Esophagus muscularis mucosa (tissue), 4 donors: ENCODE measurements at places on chromosomes 1 and 21. TPM values are rescaled to one million over a fixed set of nuclear protein-coding genes. Genes with fewer than 3 reads are reported as not detected.

The LCE1B gene
- total RNA-seq = not detected

The BMP8B gene
- 3.2 TPM for total RNA-seq

DNA sequence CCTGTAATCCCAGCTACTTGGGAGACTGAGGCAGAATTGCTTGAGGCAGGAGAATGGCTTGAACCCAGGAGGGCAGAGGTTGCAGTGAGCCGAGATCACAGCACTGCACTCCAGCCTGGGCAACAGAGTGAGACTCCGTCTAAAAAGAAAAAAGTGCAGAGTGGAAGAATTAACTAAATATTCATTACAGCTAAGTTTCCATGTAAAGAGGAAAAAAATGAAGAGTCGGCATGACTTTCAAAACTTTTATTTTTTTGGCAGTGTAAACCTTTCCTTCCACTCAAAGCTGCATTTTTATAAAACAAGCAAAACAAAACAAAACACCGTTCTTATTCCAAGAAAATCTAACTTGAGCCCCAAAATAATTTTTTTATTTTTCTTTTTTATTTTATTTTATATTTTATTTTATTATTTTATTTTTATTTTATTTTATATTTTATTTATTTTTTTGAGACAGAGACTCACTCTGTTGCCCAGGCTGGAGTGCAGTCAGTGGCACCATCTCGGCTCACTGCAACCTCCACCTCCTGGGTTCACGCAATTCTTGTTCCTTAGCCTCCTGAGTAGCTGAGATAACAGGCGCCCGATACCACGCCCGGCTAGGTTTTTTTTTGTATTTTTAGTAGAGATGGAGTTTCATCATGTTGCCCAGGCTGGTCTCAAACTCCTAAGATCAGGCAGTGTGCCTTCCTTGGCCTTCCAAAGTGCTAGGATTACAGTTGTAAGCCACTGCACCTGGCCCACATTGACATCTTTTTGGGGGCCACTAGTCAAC, 62.9 kb downstream of the PACC1 start:
- no peaks in the 10 kb centered on the region for H3K27me3 ChIP-seq
- DNase-seq = no peak
- H3K27ac ChIP-seq = no peak overlapping the region

GRCh38 chr1:120133228-120133927, 42.9 kb downstream of the SEC22B start:
- DNase-seq = no peak
- peaks cover 6% of the 10 kb centered on the region for H3K4me1 ChIP-seq
- no peaks in the 10 kb centered on the region for H3K27me3 ChIP-seq
- no peaks in the 10 kb centered on the region for H3K36me3 ChIP-seq
- no peak overlapping the region for H3K4me3 ChIP-seq
- no peak overlapping the region for H3K27ac ChIP-seq

DNA sequence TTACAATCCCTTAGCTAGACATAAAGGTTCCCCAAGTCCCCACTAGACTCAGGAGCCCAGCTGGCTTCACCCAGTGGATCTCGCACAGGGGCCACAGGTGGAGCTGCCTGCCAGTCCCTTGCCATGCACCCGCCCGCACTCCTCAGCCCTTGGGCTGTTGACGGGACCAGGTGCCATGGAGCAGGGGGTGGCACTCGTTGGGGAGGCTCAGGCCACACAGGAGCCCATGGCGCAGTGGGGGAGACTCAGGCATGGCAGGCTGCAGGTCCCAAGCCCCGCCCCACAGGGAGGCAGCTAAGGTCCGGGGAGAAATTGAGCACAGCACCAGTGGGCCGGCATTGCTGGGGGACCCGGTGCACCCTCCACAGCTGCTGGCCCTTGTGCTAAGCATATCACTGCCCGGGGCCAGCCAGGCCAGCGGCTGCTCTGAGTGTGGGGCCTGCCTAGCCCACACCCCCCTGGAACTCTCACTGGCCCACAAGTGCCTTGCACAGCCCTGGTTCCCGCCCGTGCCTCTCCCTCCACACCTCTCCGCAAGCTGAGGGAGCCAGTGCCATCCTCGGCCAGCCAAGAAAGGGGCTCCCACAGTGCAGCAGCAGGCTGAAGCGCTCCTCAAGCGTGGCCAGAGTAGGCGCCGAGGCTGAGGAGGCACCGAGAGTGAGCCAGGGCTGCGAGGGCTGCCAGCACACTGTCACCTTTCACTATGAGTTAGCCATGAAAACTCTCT, 117.8 kb downstream of the LIPI start:
- H3K27ac ChIP-seq = no peak overlapping the region
- H3K27me3 ChIP-seq = no peaks in the 10 kb centered on the region
- no peak for DNase-seq

DNA sequence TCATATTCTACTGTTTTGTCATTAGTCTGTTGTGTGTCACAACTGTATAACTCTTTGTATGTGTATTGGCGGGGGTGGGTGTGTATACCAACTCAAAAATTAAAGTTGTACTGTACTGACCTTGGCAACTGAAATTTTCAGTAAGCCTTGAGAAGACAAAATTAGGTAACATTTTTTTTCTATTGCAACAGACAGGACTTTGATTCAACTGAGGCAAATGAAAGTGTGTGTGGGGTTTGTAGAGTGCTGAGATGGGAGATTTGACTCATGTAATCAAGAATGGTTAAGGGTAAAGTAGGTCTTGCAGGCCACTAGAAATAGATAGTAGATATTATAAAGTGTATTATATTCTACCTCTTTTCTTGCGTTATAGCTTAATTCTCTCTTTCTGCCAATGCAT, 14.6 kb upstream of the B3GALT2 start:
- no peak overlapping the region for H3K4me3 ChIP-seq
- DNase-seq = no peak
- H3K27ac ChIP-seq = no peak overlapping the region
- H3K36me3 ChIP-seq = peaks cover 10% of the 10 kb centered on the region
- H3K4me1 ChIP-seq = peaks cover 3% of the 10 kb centered on the region
- no peaks in the 10 kb centered on the region for H3K27me3 ChIP-seq

DNA sequence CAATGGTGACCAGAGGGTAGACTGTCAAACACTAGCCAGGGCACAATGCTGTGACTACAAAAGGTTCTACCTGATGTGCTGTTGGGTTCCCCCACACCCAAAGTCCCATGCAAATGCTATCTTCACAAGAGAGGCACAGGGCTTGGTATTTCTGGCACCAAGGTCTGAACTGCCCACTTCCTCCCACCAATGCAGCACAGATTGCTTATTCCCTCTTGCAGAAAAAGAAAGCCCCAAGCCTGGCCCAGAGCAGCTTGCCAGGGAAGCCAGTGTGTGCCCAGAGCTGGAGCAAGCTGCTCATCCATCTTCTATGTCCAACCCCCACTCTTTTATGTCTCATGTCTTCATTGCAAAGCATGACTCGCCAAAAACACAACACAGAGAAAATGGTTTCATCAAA, 149.4 kb upstream of the CAMK1G start:
- H3K36me3 ChIP-seq = no peaks in the 10 kb centered on the region
- H3K27ac ChIP-seq = no peak overlapping the region
- no peak overlapping the region for H3K4me3 ChIP-seq
- no peak for DNase-seq
- no peaks in the 10 kb centered on the region for H3K27me3 ChIP-seq

- H3K27ac ChIP-seq = no peak overlapping the region
- no peaks in the 10 kb centered on the region for H3K36me3 ChIP-seq
- H3K4me1 ChIP-seq = peaks cover 28% of the 10 kb centered on the region
- H3K4me3 ChIP-seq = no peak overlapping the region
Measured at GRCh38 chr1:8844501-8845006, 27.1 kb upstream of the RERE start.

- H3K36me3 ChIP-seq = no peaks in the 10 kb centered on the region
- no peak overlapping the region for H3K27ac ChIP-seq
- no peaks in the 10 kb centered on the region for H3K4me1 ChIP-seq
- H3K4me3 ChIP-seq = no peak overlapping the region
- no peaks in the 10 kb centered on the region for H3K27me3 ChIP-seq
Measured at GRCh38 chr21:14712121-14712715, 166.1 kb upstream of the SAMSN1 start.

DNA sequence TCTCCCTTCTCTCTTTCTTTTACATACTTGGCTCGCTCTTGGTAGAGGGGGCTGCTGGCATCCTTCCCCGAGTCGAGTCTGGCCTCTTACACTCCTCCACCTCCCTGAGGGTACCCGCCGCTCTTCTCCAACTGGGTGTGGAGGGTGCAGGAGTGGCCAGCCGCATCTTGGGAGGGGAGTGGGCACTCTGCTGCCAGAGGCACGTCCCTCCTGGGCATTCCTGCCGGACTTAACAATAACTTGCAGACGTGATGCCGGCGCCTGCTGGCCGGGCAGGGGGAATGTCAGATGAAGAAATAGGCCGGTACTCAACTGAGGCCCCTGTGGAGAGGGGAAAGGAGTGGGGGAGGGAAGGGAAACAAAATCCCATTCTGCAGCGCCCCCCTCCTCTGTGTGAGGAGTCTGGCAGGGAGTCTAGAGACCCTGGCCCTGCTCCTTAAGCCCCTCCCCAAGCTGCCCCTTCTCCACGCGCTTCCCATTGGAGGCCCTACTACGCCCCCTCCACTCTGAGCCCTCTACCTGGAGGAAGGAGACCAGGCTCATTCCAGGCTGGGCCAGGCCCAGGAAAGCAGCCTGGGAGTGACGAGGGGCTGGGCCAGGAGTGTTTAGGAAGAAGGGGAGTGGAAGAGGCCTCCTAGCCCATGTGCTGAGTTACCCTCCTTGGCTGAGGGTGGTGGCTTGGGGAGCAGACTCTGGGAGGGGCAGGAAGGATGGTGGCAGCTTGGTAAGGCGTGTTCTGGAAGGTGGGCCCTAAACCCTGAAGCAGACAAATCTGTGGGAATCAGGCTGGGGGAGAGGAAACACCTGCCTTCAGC, 1.8 kb downstream of the ATP2B4 start:
- DNase-seq = no peak
- H3K4me3 ChIP-seq = peak overlapping the region; percentile 87
- H3K27me3 ChIP-seq = no peaks in the 10 kb centered on the region
- no peaks in the 10 kb centered on the region for H3K36me3 ChIP-seq
- peaks cover 64% of the 10 kb centered on the region for H3K4me1 ChIP-seq

DNA sequence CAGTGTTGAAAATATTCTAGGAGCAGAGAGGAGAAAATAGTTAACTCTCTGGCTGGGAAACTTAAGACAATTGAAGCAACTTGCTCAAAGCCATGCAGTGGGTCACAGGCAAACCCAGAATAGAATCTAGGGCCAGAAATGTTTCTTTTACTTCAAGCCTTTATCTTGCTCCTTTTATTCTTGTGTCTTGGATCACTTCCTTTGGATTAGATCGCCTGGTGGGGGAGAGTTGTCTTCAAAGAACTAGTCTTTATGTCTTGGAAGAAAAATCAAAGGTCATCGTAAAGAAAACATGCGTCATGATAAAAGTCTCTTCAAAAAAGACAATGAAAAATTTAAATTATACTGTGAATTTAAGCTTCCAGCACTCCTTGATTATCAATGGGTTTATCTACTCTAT, 493.6 kb upstream of the USP24 start:
- DNase-seq = no peak
- H3K4me3 ChIP-seq = no peak overlapping the region
- no peaks in the 10 kb centered on the region for H3K36me3 ChIP-seq
- peaks cover 8% of the 10 kb centered on the region for H3K4me1 ChIP-seq
- H3K27me3 ChIP-seq = no peaks in the 10 kb centered on the region

- DNase-seq = no peak
- no peaks in the 10 kb centered on the region for H3K4me1 ChIP-seq
- H3K27ac ChIP-seq = no peak overlapping the region
- no peaks in the 10 kb centered on the region for H3K36me3 ChIP-seq
- H3K27me3 ChIP-seq = no peaks in the 10 kb centered on the region
Measured at GRCh38 chr1:74609810-74610371, 63.7 kb downstream of the ERICH3 start.

DNA sequence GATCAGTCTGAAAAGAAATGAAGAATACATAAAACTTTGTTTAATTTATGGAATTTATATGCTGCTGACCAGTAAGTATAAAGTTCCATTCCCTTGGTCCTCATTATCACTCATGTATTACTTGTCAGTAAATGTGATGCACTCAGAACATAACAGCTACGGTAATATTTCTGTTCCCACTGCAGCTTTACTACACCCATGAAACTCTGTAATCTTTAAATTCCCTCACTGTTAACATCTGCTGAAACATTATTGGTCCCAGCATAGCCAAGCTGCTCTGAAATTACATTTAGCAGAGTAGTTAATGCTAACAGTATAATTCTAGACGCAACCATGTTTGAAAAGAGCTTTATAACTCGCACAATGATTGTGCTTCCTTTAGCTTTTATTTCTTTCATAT, 238.4 kb downstream of the GPATCH2 start:
- H3K36me3 ChIP-seq = no peaks in the 10 kb centered on the region
- H3K27me3 ChIP-seq = no peaks in the 10 kb centered on the region
- H3K27ac ChIP-seq = no peak overlapping the region
- no peak overlapping the region for H3K4me3 ChIP-seq
- H3K4me1 ChIP-seq = peaks cover 6% of the 10 kb centered on the region

DNA sequence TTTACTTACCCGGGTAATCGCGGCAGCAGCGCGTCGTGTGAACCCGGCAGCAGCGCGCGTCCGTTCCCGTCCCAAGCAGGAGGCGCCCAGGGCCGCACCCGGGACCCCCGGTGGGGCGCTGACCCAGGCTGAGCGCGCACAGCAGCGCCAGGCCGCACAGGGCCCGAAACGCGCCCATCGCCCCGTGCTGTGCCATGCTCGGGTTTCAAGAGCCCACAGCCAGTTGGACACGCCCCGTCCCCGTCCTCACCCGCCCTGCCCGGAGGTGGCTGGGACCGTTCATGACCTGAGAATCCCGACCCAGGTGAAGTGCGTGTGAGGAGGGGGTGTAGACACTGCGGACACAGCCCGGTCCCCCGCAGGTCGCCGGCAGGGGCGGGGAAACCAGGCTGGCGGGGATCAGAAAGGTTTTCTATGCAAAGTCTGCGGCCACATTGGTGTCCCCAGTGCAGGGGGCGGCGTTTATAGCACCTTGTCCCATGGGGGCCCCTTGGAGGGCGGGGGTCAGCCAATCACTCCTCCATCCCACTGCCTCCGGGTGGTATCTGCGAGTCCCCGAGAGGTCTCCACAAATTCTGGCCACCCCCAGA, at the start of gene TNFRSF18:
TNFRSF18 (minus strand) TSS at position 217 of the 590 bp plus-strand sequence; CDS start at position 196, 21 bp downstream.
- H3K27ac ChIP-seq = no peak within 1 kb of the TSS
- H3K27me3 ChIP-seq = peaks cover 25% of the 10 kb centered on the region
- H3K36me3 ChIP-seq = no peaks in the 10 kb centered on the region
- H3K4me3 ChIP-seq = peak within 1 kb of the TSS; percentile 23
- peaks cover 31% of the 10 kb centered on the region for H3K4me1 ChIP-seq

DNA sequence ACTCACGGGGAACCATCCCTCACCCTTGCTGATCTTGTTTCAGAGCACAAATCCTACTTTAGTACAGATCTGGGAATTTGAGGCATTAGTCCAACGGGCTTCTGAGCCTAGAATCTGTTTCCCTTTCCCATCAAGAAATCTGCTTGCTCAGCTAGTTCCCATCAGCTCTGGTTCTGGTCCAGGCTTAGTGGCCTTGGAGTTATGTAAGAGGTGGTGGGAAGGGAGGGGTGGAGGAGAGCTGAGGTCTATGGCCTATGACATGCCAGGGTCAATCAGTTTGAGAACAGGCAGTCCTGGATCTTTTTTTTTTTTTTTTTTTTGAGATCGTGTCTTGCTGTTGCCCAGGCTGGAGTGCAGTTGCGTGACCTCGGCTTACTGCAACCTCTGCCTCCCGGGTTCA, 4.1 kb downstream of the GSTM1 start:
- no peak overlapping the region for H3K4me3 ChIP-seq
- DNase-seq = no peak
- no peaks in the 10 kb centered on the region for H3K27me3 ChIP-seq
- H3K4me1 ChIP-seq = no peaks in the 10 kb centered on the region
- H3K27ac ChIP-seq = no peak overlapping the region
